Inflammatory macrophage (primary cell): ENCODE measurements at places on chromosomes 3 and 15.

DNA sequence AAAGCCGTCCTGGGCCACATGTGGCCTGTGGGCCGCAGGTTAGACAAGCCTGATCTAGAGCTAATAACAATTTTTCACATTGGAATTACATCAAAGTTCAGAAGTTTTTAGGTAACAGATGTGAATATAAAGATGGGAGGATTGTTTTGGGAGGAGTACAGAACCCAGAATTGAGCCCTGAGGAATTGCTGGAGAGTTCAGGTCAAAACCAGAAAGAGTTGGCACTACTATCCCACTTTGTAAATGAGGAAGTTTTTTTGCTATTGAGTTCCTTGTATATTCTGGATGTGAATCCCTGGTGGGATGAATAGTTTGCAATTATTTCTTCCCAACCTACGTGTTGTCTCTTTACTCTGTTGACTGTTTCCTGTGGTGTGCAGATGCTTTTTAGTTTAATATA, 109.5 kb upstream of the LIPC start:
- no peak for DNase-seq

DNA sequence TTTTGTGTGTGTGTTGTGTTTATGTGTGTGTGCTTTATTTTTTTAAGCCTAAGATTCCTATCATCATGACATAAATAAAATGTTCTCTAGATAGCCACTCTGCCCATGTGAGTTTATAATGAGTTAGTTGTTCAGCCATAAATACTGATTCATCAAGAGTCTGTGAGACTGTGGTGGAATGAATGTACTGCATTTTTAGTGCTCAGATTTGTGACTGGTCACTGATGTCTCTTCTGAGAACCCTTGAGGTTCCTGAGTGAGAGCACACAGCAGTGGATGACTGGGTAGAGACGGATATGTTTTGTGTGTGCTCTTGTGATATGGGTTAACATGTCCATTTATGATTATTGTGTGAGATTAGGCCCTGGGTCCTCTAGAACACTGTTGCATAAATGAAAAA, 51.2 kb downstream of the SETD5 start:
- no peak for DNase-seq

DNA sequence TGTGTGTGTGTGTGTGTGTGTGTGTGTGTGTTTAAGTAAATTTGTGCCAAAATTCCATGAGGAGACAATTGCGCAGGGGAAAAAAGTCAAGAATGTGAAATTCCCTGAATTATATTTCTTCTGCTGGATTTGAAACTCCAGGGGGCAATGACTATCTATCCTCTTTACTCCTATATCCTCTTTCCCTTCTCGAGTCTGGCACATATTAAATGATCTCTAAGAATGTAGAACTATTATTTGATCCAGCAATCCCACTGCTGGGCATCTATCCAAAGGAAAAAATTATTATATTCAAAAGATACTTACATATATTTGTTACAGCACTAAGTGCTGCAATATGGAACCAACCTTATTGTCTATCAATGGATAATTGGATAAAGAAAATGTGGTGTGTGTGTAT, 350.1 kb upstream of the ADAMTS9 start:
- no peak for DNase-seq

DNA sequence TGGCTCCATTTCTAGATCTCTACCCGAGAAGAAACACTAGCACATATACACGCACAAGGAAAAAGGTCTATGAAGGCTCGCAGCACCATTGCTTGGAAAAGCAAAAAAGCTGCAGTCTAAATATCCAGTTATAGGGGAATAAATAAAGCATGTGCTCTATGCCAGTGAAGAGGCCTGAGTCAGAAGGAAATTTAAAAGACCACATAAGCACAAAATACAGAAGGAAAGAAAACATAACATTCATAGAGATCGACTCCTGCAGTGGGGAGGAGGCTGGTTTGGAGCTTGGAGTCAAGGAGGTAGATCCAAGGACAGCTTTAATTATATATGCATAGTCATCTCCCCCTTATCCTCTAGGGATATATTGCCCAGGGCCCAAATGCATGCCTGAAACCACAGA, 114.4 kb downstream of the PDZRN3 start:
- DNase-seq, result no peak

DNA sequence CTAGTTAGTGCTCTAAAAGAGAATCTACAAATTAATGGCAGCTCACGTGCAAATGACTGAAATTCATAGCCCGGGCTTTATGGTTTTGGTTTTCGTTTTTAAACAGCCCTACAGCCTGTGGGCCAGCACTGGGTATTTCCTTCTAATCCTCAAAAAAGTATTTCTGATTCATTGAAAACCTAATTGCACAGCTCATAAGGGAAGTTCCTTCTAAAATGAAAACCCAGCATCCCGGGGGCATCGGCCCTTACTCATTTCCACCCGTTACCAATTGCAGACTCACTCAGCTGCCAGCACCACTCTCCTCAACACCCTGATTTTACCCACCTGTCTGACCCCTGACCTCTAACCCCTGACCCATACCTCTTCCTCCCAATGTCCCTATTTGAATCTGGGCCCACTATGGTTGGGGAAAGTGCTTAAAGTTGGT, 59.5 kb upstream of the ZNF148 start:
- DNase-seq, result no peak

DNA sequence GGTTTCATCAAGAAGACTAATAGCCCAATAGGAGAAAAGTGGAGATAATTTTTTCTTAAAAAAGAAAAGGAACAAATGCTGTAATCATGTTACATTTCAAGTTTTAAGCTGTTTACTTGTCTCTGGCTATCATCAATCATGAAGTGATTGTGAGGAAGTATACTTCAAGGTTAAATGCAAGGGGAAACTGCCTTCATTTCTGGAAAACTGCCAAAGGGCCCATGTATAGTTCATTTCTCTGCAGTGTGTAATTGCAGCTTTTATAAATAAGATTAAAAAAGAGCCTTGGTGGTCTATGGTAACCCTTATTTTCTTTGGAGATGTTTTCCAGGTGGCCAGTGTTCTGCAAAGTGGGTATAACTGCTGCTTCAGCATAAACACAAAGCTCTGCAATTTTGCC, 101.9 kb downstream of the GRM7 start:
- no peak for DNase-seq
